ENCODE measurements at places on chromosomes 13 and 19.
A peak's percentile ranks its signal among the peaks of the same experiment; 100 is the strongest.

DNA sequence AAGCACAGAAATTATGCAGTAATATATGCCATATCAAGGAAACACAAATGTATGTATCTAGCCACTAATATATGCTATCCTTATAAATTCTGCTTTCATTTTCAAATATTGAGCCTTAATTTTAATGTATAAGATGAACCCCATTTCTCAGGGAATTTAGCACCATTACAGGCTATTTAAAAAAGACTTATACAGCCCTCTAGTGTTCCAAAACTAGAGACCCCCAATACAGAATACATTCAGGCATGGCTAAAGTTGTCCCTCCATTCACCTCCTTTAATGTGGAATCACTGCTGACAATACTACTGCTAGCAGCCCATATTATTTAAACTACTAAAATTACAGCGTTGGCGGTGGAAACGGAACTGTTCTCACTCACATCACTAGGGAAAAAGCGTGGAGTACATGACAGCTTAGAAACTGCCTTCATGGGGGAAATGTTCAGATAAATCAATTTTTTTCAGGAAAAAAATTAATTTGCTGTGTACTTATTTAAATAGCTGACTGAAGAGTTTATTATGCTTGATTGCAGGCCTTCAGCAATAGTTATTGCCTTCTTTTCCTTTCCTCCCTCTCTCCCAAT lies 541.0 kb downstream of the PCDH9 start:
- no peak for DNase-seq

DNA sequence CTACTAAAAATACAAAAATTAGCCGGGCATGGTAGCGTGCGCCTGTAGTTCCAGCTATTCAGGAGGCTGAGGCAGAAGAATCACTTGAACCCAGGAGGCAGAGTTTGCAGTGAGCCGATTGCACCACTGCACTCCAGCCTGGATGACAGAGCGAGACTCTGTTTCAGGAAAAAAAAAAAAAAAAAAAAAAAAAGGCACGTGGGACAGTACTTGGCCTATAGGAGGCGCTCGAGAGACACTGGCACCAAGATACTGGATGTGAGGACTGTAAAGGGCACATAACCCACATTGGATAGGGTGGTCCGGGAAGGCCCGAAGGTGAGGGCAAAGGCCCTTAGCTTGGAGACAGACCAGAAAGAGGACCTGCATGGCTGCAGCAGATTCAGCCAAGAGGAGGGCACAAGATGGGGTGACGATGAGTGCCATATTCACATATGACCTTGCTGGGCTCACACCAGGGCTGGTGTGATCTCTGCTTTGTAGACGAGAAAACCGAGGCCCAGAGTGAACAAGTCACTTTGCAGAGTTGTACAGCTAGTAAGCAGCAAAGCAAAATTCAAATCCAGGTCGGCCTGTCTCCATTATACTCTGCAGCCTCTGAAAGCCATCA lies 89.4 kb downstream of the DPF1 start:
- DNase-seq: peak; percentile 35

DNA sequence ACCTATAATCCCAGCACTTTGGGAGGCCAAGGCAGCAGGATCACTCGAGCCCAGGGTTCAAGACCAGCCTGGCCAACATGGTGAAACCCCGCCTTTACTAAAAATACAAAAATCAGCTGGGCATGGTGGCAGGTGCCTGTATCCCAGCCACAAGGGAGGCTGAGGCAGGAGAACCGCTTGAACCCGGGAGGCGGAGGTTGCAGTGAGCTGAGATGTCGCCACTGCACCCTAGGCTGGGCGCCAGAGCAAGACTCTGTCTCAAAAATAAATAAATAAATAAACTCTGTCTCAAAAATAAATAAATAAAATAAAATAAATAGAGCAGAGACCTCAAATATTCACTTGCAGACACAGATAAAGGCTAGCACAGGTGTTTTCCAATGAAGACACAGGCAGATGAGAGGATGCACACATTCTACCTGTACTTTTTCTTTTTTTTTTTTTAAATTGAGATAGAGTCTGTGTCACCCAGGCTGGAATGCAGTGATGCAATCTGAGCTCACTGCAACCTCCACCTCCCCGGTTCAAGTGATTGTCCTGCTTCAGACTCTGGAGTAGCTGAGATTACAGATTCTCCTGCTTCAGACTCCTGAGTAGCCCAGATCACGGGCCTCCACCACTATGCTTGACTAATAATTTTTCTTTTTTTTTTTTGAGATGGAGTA lies 2.7 kb upstream of the RPS16 start:
- DNase-seq: no peak

- no peak for DNase-seq
Measured at GRCh38 chr19:53818756-53819155, 5.4 kb downstream of the NLRP12 start.

- DNase-seq: no peak
Measured at GRCh38 chr13:94329277-94329676, 150.2 kb downstream of the DCT start.

- DNase-seq: no peak
Measured at GRCh38 chr13:40158218-40158617, 502.8 kb downstream of the COG6 start.

DNA sequence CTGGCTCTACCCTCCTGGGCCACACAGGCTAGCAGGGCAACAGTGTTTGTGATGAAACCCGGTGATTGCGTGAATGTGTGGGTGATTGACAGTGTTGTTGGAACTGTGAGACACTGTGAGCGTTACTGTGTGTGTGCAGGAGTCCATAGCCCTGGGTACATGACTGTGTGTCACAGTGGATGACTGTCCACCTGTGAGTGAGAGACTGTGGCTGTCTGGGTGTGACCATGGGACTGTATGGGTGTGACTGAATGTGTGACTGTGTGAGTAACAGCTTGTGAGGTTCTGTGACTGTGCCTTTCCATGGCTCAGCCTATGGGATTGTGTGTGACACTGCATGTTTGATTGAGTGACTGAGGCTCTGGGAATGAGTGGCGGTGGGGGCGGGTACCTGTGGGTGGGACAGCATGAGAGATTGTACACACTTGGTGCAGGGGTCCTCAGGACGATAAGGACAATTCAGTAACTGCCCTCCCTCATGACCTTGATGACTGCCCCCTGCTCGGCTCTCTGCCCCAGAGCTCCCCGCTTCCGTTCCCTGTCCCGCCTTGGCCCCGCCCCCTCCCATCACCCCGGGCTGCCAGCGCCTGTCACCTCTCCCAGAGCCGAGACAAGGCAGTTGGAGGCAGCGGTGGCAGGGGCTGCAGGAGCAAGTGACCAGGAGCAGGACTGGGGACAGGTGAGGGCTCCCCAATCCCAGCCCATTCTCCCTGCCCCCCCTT lies at the start of gene GIPR:
Gene GIPR (plus strand): TSS at position 602 of the 722 bp plus-strand sequence. CDS start 1,300 bp downstream, outside the sequence.
- DNase-seq: peak; percentile 77

GRCh38 chr13:112248862-112249592 lies 127.1 kb upstream of the SPACA7 start:
- DNase-seq: no peak

DNA sequence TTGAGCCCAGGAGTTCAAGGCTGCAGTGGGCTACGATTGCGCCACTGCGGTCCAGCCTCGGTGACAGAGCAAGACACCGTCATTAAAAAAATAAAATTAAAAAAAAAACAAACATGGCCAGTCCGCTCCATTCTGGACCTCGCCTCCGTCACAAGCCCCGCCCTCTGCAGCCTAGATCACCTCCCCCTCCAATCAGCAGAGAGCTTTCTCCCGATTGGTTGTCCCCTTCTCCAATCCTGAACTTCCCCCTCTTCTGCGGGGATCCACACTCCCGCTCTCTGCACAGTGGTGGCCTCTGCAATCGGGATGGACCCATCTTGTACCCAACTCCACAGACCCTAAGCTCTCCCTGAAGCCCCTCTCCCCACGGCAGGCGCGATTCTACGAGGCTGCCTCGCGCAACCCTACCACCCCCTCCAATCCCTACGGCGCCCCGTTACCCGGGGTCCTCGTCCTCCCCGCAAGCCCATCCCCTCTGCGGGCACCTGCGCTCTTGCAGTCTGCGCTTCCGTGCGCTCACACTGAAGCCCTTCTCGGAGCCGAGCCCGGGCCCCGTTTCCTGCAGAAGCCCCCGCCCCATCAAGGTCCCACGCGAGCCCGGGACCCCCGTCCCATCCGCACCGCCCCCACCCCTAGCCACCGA lies 540 bp downstream of the TMEM160 start:
- DNase-seq: peak; percentile 77

GRCh38 chr13:45511310-45512097 lies 46.8 kb downstream of the COG3 start:
- DNase-seq: no peak

- no peak for DNase-seq
Measured at GRCh38 chr13:74667656-74668203, 533.5 kb upstream of the KLF12 start.

DNA sequence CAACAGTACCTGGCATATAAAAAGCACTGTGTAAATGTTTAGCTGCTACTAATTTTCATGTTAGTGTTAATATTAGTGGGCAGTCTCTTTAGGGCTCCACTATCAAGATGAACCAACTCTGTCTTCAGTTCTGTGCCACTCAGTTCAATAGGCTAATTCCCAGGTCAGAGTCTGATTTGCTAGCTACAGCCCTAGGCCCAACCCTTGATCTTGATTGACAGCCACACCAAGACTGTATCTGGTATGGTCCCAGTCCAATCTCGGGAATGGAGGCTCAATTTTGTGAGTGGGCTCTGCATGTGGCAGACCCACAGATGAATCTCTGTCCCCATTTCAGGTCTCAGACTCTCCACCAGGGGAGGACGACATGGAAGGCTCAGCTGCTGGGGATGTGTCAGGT lies 46.1 kb downstream of the MAP4K1 start:
- no peak for DNase-seq

DNA sequence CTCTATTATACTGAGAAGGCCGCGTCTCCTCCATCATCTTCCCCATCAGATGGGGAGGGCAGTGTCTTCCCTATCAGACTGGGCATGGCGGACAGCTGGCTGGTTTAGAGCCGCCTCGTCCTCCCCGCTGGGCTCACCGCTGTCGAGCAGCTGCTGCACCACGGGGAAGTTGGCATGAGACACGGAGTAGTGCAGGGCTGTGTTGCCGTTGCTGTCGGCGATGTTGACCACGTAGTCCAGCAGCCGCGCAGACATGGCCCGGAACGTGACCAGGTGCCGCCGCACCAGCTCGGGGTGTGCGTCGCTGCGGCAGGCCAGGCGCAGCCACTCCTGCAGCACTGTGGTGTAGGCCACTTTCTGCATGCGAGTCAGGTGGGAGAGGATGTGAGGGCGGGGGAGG lies 18.8 kb upstream of the SPC24 start:
- no peak for DNase-seq

GRCh38 chr13:98829541-98829940 lies 77.1 kb upstream of the SLC15A1 start:
- DNase-seq: no peak

- DNase-seq: no peak
Measured at GRCh38 chr19:8017808-8018207, 12.4 kb upstream of the ELAVL1 start.

DNA sequence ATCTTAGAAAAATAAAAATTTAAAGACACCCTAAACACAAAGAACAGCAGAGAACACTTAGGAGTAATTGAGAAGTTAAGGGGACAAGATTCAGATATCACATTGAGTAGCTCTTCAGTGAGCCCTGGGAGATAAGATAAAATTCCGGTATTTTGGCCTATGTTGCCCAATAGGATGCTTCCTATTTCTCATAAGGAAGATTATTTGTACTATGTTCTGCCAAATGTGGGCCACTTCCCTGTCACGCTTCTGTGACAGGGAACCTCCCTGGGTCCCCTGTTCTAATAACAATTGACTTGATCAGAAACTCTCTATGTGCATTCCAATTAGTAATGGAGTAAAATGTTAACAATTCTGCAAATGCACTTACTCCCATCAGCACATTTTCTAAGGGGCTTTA lies 310.7 kb downstream of the MYO16 start:
- DNase-seq: no peak

GRCh38 chr13:110980921-110981320 lies 66.1 kb upstream of the ANKRD10 start:
- DNase-seq: no peak

DNA sequence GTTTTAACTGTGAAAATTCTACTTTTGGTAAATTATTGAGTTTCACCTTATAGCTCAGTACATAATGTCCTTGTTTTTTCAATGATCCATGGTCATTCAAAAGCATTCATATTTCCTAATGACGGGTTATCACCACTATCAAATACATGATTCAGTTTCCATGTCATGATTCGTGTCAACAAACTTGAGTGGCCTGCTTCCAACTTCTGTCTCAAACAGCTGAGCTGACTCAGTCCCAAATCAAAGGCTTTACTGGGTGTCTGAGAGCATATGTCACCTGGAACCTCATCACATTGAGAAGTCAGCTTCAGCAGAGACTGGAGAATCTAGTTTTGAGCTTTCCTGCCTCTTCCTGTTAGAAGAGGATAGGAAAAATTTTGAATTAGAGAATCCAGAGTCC lies 40.3 kb upstream of the SGCG start:
- DNase-seq: no peak

DNA sequence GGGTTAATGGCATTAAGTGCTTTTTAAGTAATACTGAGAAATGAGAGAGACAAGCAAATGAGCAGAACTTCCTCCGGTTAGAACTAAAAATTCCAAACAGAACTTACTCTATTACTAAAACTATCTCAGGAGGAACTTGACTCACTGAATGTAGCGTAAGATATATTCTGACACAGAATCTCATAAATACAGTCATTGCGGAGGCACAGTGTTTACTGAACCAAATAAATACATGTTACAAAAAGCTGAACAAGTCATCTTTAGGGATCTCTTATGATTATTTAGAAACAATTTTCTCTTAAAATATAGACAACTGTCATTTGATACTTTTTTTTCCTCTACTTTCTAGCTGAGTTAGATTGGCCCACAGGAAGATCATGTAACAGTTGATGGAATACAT lies 283.1 kb downstream of the KLF12 start:
- DNase-seq: no peak

- no peak for DNase-seq
Measured at GRCh38 chr19:55648585-55649267, 714 bp downstream of the CCDC106 start.

- no peak for DNase-seq
Measured at GRCh38 chr19:1751367-1752008, 1.8 kb upstream of the ONECUT3 start.

DNA sequence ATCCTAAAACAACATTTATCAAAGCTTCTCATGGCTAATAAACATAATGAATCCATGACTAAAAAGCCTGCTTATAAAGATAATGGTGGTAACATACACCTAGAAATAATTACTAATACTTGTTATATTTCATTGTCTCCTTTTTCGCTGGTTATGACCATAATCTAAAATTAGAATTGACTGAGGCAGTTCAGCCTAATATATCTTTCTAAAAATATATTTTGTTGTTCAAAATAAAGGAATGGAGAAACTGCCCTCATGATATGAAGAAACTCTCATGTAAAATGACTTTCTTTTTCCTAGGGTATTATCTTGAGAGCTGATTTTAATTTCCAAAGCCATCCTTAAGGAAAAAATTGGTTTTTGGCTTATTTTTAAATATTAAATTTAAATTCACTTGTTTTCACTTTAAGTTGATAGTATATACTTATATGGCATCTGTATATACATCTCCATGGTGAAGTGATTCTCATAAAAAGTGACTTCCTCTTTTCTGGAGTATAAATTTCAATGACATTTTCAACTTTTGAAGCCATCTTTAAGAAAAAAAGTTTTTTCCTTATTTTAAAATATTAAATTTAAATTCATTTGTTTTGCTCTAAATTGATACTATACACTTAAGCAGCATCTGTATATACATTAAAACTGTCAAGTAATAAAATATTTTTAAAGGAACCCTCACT lies 204.6 kb downstream of the VWA8 start:
- DNase-seq: no peak
